Anterior cingulate cortex (tissue), 58 donors: ENCODE measurements at places on chromosomes 1 and 21.

DNA sequence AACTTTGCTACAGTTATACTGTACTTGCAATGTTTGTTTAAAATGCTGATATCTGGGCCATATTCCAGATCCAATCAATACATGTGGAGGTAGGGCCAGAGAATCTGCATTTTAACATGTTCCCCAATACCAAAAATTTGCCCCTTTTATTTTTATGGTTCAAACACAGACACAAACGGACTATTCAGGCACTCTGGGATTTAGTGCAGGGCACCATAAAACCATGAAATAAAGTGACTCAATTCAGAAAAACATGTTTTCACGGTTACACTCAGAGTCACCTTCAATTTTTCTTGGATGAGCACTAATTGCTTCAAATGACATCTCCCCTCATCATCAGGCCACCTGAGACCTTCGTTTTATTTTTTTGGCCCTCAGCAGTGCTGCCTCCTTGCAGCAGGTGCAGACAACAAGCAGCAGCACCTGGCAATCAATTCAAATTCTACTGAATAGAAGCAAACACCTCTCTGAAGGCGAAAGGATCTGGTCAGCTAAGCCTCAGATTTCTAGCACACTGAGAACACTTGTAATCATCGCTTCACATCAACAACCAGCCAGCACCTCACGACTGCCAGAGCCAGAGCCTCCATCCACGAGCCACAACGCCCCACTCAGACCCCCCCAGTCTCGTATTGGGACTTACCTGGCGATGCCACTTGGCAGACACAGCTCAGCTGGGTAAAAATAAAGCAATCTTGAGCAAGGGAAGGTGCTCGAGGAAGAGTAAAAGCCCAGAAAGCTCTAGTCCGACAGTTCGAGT, 1.1 kb downstream of the ERO1B start:
- DNase-seq = no peak

DNA sequence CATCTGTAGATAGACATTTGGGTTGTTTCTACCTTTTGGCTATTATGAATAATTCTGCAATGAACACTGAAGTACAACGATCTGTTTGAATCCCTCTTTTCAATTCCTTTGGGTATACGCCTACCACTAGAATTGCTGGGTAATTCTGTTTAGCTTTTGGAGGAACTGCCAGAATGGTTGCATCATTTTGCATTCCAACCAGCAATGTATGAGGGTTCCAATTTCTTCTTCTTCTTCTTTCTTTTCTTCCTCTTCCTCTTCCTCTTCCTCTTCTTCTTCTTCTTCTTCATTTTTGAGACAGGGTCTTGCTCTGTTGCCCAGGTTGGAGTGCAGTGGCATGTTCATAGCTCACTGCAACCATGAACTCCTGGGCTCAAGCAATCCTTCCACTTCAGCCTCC, 13.8 kb upstream of the THEM5 start:
- no peak for DNase-seq

DNA sequence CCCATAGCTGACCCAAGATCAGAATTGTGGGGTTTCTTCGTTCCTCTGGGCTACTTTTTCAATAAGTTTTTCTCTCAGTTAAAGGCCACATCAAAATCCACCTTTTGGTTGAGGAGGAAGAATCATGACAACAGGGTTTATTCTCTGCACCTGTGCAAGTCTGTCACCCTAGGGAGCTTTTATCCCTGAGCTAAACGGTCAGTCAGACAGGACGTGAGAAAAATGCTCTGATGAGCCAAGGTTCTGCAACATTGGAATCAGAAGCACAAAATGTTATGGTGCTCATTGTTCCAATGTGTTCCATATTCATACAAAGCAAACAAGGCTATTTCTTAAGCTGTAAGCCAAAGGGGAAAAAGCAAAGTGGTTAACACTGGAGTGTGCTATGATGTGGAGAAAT, 7.4 kb upstream of the ERICH3 start:
- no peak for DNase-seq

GRCh38 chr1:221392453-221392852, 349.4 kb downstream of the DUSP10 start:
- DNase-seq = no peak

DNA sequence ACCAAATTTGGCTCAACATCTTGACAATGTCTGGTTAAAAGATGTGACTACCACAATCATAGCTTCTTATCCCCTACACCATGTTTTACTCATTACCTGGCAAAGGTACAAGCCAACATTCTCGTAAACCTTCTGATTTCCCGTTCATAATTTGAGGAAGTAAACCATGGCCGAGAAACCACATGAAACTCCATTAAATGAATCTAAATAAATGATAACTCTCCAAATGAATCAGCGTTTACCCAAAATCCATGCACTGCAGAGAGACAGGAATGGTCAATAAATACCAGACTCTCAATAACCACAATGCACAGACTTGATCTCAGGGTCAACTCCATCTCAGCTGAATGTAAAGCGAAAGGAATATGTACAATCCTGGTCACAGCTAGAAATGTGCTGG, 125.2 kb downstream of the TYW3 start:
- no peak for DNase-seq

- DNase-seq = no peak
Observed at GRCh38 chr1:227947676-227948492, at the start of gene WNT9A. Gene WNT9A (minus strand): TSS chr1:227947932. CDS start chr1:227947887, 45 bp downstream.

DNA sequence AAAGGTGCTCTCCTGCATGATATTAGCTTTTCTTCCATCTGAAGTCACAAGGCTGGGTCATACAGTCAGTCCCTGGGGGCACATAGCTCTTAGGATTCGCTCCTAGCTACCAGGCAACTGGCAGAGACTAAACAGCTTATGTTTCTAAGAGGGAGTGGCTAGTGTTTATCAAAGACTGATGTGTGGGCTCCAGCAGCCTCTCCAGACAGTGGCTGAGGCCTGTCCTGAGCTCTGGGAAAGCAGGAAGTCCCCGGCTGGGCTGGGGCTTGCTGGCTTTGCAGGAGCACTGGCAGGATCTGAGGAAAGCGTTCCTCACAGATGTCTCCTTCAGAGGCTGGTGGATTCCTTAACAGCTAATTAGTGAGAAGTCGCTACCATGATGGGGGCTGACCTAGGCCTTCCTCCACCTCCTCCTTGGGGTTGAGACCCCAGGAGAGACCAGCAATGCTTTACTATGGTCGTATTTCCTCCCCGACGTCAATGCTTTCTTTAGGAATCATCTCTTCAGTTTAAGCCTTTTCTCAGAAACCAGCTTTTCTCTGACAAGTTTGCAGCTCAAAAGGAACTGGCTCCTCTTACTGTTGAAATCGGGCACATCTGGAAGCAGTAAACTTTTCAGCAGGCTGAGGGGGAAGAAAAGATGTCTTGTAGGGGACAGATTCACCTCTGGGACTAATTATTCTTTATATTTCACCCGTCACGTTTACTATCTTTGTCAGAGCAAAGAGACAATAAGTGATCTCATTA, 33.5 kb upstream of the HHAT start:
- no peak for DNase-seq

- DNase-seq = no peak
Observed at GRCh38 chr1:114345930-114346479, 165.0 kb downstream of the TRIM33 start.

GRCh38 chr21:28799926-28800325, 192.8 kb downstream of the LTN1 start:
- no peak for DNase-seq

- no peak for DNase-seq
Observed at GRCh38 chr1:31748365-31748764, 15.8 kb downstream of the ADGRB2 start.

GRCh38 chr21:27536319-27536718, 569.4 kb upstream of the ADAMTS5 start:
- DNase-seq = no peak

GRCh38 chr1:212700223-212700891, 717 bp upstream of the BATF3 start:
- DNase-seq = peak; percentile 46

- DNase-seq = no peak
Observed at GRCh38 chr1:31072304-31072746, 6.8 kb upstream of the PUM1 start.

GRCh38 chr1:24406788-24407187, 6.8 kb downstream of the STPG1 start:
- DNase-seq = no peak

DNA sequence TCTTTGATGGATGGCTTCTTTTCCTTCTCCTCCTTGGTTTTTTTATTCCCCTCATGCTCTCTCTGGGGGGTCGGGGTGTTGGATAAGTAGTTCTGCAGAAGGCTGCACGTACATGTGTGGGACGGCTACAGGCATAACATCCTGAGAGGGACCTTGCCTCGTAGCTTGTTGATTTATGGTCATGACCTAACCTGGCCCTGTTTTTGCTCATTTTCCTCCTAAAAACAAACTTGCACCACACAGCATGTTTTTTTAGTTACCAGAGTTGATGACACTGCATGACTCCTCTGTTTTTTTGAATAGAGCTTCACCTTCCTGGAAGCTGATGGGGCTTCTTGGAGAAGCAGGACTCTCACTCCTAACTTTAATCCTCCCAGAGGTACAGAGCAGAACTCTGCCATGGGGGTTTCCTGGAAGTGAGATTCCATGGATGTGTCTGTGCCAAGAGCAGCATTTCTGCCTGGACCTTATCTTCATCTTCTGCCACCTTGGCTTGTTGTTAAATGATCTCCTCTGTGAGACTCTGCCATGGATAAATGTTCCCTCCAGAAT, 114.7 kb downstream of the PAPPA2 start:
- DNase-seq = no peak

DNA sequence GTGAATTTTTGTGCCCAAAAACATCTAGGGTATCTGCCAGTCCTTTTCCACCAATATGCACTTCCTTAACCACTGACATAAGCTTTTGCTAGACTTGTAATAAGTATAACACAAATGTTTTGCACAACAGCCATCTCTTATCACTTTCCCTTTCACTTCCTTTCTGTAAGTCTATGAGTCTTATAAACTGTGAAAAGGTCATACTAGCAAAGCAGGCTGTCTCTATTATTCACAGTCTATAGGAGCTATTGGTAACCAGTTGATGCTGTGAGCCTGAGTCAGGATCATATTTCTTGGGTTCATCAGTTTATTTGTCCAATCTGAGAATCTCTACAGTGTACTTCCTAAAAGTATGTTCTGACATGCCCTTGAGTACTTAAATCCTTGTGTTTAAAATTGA, 172.6 kb downstream of the CHRM3 start:
- no peak for DNase-seq

DNA sequence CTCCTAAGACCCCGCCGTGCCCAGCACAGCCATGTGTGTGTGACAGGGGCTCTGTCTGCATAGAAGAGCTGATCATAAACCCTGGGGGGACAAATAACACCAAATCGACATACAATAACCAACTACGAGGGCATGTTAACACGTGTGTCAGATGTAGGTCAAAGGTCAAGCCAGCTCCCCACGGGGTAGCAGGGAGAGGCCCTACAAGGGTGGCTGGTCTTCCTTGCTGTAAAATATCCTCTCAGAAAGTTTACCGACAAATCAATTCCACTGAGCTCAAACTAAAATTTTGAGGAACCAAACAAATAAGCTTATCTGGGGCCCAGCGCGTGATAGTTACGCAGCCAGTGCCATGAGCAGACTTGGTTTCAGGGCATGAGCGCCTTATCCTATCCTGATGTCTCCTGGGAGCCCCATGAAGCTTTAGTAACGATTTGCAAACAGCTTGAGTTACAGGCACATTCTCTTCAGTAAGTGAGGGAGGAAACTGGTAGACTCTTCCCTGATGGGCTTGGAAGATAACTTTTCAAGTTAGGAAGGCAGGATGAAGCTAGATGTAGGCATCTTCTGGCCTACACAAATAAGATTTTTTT, 2.7 kb upstream of the TMPRSS3 start:
- no peak for DNase-seq

DNA sequence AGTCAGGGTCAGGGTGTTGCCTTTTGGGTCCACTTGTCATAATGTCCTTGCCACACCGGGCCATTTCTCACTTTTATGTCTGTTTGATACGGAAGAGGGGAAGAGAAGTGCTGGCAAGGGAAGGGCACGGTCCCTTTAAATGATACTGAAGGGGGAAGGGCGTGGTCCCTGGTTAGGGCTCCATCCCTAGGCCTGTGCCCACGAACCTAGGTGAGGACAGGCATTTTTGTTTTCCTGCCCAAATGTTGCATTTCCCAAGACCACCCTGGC, 25.2 kb downstream of the B3GALT5 start:
- DNase-seq = no peak

GRCh38 chr21:33993286-33994231, 78.0 kb upstream of the ATP5PO start:
- DNase-seq = no peak

DNA sequence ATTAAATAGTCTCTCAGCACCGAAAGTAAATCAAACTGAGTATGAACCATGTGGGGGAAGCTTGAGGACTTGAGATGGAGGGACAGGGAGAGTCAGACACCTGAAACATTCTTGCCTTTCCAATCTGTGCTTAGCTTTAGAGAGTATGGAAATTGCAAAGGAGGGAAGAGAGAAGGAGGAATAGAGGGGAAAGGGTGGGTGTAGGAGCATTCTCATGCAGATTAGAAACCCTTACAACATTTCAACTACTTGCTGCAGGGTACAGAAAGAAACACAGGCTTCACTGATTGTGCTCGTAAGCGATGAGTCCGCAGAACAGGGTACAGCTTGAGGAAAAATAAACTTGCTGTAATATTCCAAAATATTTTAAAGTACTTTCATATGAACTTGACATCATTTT, 73.8 kb downstream of the NIBAN1 start:
- no peak for DNase-seq

DNA sequence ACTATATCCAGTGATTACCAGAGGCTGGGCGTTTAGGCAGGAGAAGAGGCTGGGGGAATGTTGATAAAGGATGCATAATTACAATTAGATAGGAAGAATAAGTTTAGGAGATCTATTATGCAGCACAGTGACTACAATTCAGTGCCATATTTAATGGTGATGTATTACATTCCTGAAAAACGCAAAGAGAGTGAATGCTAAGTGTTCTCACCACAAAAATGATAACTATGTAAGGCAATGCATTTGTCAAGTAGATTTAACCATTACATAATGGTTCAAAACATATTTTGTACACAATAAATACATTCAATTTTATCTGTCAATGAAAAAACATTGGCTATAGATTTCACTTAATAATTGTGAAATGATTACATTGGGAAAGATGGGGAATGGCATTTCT, 548.9 kb downstream of the NUF2 start:
- DNase-seq = no peak

- DNase-seq = no peak
Observed at GRCh38 chr1:83090195-83090594, 908.7 kb downstream of the TTLL7 start.

DNA sequence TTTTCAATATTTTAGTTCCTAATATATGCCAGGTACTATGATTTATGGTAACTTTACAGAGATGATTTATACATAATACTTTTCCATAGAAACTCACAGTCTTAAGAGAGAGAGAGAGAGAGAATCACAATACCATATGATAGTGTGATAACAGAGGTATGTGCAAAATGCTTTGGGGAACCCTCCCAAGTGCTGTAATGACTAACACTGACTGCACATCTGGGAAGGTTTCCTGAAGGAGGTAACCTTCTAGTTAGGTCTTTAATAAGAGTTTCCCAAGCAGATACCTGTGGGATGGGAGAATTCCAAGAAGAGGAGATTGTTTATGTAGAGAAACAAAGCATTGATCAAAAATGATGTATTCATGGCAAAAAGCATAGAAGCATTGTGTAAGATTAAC, 34.6 kb upstream of the PIGC start:
- DNase-seq = no peak

- no peak for DNase-seq
Observed at GRCh38 chr1:202241376-202242079, 47.9 kb downstream of the LGR6 start.

GRCh38 chr1:212621043-212621948, 12.7 kb downstream of the ATF3 start:
- DNase-seq = no peak
